AG04449 (cell line): ENCODE measurements at places on chromosomes 6 and 20.

- no peak for DNase-seq
These were observed 105.1 kb upstream of the PRL start for GRCh38 chr6:22401932-22402331.

GRCh38 chr6:107345393-107345792 lies 114.0 kb downstream of the PDSS2 start:
- DNase-seq = no peak

DNA sequence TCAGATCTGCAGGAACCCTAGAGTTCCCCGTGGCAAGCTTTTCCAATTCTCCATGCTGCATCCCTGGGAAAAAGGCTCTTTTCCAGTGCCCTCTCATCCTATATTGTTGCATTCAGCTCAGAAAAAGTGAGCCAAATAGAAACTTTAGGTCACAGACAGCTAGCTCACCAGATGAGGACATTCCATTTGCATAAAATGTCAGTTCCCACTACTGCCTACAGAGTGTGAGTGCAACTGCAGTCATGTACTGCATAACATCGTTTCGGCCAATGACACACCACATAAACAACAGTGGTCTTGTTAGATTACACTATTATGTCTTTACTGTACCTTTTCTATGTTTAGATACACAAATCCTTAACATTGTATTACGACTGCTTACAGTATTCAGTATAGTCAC lies 8.6 kb downstream of the HS3ST5 start:
- no peak for DNase-seq

DNA sequence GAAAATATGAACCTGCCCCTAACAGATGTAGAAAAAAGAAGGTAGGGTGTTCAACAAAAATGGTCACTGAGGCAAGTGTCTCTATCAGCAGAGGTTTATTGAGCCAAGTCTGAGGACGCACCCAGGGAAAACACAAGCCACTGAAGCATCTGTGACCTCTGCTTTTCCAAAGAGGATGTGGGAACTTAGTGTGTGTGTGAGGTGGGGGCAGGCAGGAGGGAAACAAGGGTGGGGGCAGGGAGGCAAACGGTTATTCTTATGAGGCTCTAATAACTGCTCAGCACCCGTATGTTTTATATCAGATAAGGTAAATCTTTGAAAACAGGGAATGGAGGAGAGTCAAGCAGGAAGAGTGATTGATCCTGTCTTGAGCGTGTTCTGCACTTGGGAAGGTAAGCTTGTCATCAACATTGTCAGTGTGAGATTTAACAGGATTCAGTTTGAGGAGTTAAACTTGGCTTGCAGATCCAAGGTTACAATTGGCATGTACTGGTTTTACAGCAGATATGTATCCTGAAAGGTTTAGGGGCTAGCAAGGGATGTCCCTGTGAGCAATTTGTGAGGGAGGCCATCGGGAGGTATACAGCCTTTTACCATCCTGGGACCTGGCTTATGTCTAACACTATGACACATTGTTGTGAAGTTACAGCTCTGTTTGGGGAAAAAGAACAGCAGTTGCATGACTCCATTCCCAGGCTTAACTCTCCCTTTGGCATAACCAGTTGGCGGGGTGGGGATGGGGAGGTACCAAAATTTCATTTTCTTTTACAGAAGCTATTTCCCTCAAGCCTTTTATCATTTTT lies 33.7 kb downstream of the NINL start:
- no peak for DNase-seq

GRCh38 chr6:113625850-113626249 lies 231.3 kb upstream of the MARCKS start:
- no peak for DNase-seq

GRCh38 chr20:20235681-20236080 lies 132.2 kb upstream of the INSM1 start:
- no peak for DNase-seq

DNA sequence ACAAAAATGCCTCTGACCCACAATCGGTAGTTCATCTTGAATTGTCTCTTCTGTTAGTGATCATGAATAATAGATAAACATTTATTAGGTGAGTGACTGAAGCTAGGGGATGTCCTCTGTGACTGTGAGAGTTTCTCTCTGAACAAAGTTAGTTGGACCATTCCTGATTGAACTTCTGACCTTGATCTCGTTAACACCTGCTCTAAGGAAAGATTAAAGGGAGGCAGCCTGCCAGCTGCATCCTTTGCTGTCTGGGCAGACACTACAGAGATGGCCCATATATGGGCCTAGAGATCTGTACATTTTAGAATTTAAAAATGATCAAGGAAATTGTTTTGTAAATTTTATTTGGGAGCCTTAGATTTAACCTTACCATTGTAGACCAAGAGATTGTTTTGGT lies 27.3 kb downstream of the MAPK14 start:
- DNase-seq = no peak

DNA sequence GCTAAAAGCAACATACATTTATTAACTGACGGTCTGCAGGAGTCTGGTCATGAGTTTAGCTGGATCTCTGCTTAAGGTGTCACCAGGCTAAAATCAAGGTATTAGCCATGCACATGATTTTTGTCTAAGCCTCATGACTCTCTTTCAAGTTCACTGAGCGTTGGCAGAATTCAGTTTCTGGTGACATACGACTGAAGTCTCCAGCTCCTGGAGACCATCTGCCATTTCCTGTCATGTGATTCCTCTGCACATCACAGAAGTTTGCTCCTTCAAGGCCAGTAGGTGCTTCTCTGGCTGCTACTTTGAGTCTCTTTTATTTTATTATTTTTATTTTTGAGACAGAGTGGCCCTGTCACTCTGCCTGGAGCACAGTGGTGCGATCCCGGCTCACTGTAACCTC lies 148.4 kb upstream of the EYA4 start:
- no peak for DNase-seq

- DNase-seq = no peak
These were observed 3.5 kb upstream of the RAET1L start for GRCh38 chr6:150028799-150029198.

- DNase-seq = no peak
These were observed 475.8 kb upstream of the JARID2 start for GRCh38 chr6:14770040-14770439.

DNA sequence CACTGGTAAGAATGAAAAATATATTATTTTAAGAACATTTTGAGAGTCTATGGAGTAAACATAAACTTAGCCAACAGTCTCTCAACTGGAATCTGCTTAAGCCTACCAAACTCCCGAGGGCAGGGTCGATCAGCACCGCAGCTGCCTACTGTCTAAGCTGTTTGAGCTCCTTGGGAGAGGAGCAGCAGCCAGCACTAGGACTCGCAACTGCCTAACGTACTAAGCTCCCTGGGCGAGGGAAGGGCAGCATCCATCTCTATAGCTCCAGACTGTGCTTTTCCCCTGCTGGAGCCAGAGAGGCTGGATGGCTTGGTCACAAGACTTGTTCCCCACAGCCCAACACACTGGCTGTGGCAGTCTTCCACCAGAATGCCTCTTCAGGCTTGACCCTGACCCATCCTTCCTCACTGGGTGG lies 96.4 kb downstream of the MOXD1 start:
- DNase-seq = no peak

DNA sequence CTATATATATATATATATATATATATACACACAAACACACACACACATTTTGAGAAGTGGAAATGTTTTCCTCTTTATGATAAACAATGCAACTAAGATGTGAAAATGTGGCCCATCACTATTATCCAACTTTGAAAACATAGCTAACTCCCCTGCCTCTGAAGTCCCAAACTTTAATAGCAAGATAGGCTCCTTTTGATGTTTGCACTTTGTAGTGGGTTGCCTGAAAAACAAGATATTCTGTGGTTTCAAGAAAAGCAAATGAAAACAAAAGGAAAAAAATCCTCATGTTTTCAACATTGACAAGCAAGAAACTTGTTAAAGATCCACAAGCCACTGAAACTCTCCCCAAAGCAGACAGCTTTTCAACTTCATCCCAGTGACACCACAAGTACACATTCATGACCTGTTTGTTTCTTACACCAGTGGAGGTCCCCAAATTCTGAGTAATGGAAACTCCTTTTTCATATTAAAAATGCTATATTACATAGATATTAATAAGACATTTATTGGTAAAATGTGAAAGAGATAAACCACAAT lies 90.0 kb downstream of the IPCEF1 start:
- DNase-seq = no peak

GRCh38 chr20:45823949-45824835 lies 2.9 kb downstream of the TNNC2 start:
- DNase-seq = no peak

GRCh38 chr6:160042014-160042773 lies 73.3 kb downstream of the IGF2R start:
- DNase-seq = peak; percentile 28

DNA sequence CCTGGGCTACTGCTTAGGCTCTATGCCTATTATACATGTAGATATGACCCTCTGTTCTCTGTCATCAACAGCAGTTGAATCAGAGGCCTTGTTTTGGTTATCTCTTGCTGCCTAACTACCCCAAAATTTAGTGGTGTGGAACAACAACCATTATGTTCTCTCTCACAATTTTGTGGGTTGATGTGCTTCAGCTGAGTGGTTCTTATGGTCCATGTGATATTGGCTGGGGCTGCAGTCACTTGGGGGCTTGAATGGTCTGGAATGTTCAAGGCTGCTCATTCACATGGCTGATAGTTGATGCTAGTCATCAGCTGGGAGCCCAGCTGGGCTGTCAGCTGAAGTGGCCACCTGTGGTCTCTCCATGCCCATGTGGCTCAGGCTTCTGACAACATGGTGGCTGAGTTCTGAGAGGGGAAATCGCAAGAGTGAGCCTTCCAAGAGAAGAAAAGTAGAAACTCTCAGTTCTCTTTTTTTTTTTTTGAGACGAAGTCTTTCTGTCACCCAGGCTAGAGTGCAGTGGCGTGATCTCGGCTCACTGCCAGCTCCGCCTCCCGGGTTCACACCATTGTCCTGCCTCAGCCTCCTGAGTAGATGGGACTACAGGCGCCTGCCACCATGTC lies 47.8 kb downstream of the SHLD1 start:
- DNase-seq = no peak

DNA sequence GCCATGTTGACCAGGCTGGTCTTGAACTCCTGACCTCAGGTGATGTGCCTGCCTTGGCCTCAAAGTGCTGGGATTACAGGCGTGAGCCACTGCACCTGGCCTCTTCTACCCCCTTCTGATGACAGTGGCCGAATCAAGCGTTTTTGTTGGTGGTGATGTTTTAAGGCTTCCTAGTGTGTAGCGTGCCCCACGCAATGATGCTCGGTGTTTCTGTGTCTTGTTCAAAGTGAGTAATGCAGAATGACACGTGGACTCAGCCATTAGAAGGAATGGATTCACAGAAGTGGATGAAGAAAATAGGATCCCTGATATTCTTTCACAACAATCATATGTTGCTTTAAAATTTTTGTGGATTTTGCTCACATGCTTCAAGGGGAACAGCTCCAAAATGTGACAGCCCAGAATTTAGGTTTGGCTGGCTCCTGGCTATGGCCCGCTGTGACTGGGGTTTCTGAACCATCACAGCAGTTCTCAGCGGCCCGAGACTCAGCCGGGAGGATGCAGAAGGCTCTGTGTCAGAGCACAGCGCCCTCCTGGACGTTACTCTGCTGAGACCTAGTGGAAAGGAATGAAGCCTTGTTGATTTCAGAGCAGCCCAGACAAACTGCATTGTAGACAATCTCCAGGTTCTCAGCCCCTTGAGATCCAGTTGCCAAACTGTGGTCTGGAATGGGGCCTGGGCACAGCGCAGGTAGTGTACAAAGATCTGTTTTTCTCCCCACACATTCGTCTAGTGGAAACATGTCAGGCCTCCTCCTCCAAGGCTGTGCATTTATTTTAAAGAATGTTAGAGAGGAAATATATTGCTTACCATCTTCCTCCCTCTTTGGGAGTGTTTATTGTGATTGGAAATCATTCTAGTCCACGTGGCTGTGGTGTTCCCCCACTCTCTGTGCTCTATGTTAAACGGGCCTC lies 57.6 kb upstream of the TIAM2 start:
- DNase-seq = no peak

- DNase-seq = no peak
These were observed 183.4 kb upstream of the FBXL4 start for GRCh38 chr6:99130897-99131873.

DNA sequence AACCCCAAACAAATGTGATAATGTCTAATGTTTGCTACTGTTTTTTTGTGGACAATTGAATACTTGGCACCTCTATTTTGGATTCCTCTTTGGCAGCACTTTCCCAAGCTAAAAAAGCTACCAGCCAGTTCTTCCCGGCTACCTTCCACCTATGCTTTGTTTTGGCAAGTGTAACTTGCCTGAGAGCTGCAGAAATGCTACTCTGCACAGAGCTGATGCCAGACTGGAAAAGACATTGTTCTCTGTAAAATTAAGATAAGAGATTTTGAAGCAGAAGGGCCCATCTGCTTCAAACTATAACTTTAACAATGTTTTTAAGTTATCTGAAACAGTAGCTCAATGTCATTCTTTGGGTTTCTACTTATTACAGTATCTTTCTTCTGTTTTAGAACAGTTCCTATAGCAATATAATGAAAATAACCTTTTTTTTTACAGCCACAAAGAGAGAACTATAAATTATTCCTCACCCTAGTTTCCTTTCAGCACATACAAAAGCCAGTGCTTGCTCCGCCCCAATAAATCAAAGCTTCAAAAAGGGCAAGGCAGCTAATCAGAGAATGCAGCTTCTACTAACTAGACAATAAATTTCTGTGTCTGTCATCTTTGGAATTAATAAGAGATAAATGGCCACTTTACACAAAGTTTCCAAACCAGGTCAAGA lies 183.1 kb downstream of the UBE3D start:
- DNase-seq = no peak

DNA sequence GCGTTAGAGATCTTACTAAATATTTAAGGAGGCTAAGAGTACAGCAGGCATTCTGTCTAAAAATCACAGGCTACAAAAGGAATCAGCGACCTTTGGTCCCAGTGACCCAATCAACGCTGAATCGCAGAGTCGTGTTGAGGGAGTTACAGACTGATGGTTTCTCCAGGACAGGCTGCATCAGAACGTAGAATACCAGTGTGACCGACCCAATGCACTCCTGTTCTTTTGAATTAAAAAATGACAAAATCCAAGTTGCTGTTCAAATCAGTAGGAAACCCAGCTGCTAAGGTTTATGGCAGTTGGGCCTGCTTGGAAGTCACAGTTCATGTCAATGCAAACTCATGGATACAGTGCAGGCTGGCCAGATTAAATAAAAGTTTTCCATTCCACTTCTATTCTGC lies 155.8 kb upstream of the AFDN start:
- DNase-seq = no peak

GRCh38 chr6:107769053-107769658 lies 55.0 kb downstream of the SCML4 start:
- DNase-seq = no peak

DNA sequence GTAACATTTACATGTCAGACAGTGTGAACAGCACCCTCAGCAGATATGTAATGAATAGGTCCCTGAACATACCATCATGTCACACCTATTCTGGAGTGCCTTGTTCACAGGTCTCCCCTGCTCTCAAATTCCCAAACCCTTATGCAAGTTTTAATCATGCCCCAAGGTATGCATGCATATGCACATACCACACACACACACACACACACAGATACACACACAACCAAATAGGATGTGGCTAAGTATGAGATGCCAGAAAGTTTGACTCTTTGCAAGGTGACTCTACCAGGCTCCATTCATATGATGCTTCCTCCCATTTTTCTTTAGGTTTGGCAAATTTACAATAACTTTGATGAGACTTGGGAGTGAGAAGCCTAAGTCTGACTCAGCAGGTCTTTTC lies 243.8 kb upstream of the IRAK1BP1 start:
- DNase-seq = no peak

GRCh38 chr20:2972126-2972525 lies 71.3 kb upstream of the GNRH2 start:
- no peak for DNase-seq

- no peak for DNase-seq
These were observed 47.2 kb downstream of the RFX6 start for GRCh38 chr6:116924245-116924644.

- no peak for DNase-seq
These were observed 33.2 kb downstream of the CCN2 start for GRCh38 chr6:131917763-131918649.
